ENCODE measurements at places on chromosomes 4 and X.

- no peak for DNase-seq
Measured at GRCh38 chr4:10740251-10740650, 55.7 kb upstream of the CLNK start.

DNA sequence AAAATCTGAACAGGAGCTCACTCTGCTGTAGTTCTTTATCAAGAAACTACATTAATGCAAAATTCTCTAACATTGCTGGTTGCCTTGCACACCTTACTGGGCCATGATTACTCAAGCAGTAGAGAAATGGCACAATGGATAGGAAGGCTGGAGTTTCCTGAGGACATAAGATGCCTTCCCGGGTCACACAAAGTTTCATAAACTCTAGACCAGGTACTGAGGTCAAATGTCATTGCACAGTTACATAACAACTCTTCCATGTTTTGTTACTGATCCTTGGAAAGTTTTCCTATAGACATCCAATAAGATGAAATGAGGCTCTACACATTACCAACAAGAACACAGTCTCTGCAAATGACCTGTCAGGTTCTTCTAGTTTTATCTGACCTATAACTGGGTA lies 9.9 kb downstream of the TEC start:
- DNase-seq = no peak

DNA sequence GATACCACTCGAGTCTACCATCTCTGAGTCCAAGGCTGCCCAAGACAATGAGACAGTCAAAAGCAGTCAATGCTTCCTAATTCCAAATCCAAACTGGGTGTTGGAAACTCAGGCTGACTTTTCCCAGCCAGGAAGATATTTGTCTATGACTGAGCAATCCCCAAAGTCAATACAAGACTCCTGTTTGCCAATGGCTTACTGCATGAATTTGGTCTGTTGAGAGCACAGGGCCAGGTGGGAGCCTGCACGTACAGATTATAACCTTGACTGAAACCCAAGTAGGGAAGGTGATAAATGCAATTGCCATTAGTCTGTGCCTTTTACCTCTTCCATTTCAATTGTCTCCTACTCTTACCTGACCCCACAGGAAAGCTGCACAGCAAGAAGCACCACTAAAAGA lies 72.6 kb upstream of the PPARGC1A start:
- no peak for DNase-seq

GRCh38 chr4:76674983-76675382 lies 223.0 kb downstream of the SOWAHB start:
- DNase-seq = no peak

GRCh38 chr4:85431156-85431555 lies 43.8 kb upstream of the ARHGAP24 start:
- DNase-seq = no peak
